H9 (cell line): ENCODE measurements at places on chromosomes 16 and 17. TPM values are rescaled to one million over a fixed set of nuclear protein-coding genes. Genes with fewer than 3 reads are reported as not detected.

DNA sequence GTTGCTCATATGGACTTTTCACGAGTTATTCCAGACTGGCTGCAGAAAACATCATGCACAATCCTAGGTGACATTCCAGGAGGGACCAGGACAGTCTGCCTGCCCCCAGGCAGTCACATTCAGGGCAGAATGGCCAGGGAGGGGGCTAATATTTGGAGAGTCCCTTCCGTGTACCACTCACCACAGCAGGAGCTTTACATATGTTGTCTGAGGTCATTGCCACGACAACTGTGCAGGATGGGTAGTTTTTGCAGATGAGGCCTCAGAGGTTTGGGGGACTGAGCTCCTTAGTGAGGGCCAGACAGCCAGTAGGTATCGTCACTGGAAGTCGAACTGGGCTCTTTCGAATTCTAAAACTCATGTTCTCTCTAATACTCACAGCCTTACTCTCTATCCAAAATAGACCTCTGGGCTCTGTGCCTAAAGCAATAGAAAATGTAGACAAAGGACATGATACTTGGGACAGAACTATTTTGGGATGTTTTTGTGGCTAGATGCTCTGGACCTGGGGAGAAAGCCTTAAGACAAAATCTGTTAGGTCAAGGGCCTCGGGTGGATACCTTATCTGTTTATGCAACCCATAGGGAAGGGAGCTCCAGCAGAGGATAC is 338.5 kb downstream of the MAF start:
- no peak for DNase-seq

GRCh38 chr16:68040506-68041288 is 17.6 kb downstream of the DUS2 start:
- DNase-seq = peak; percentile 90

FBXL20 gene
- 18.2 and 18.4 TPM in 2 replicates for total RNA-seq

DNA sequence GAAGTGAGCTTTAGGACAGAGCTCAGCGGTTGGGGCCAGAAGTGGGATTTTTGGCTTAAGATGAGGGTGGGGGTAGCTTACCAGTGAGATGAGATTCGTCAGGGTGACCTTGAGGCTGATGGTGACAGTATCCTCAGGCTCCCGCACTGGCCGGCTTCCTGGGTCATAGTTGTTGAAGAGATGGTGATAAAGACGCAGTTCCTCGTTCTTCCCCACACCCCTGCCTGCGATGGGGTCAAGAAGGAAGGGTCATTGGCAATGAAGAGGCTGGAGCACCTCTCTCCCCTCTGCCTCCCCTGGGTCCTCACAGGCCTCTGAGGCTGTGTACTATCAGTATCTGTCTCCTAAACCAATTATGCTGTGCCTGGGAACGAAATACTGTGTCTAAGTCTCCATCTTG is 358 bp downstream of the CHRNE start:
- no peak for DNase-seq

GRCh38 chr16:80710918-80711317 is 93.5 kb downstream of the CDYL2 start:
- no peak for DNase-seq

ZNF624 gene
- total RNA-seq = 0.88 and 1.3 TPM in 2 replicates
